ENCODE measurements at places on chromosomes 7 and 10.

GRCh38 chr7:22587322-22587721 is 87.3 kb upstream of the STEAP1B start:
- no peak for DNase-seq

GRCh38 chr7:22234227-22234626 is 122.7 kb downstream of the RAPGEF5 start:
- DNase-seq, result no peak

DNA sequence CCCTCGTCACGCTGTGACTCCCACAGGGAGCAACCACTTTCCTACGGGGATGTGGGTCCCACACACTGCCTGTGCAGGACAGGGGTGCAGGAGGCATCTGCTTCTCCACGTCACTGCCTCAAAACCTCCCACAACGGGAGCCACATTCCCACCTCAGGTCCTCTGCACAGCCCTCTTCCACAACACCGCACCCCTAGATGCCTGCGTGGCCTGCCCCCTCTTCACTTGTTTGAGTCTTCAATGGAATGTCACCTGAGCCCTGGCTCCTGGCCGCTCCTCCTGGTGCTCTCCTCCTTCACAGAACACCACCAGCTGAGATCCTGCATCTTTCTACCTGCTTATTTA is 73.6 kb downstream of the MAD1L1 start:
- no peak for DNase-seq

DNA sequence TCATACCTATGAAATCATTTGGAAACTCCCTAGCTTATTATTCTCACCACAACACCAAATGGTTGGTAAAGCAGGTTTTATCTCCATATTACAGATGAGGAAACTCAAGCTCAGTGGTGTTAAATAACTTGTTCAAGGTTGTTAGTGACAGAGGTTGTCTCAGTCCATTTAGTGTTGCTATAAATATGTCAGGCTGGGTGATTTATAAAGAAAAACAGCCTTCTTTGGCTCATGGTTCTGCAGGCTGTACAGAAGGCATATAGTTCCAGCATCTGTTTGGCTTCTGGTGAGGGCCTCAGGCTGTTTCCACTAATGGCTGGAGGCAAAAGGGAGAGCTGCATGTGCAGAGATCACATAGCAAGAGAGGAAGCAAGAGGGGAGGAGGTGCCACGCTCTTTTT is 96.6 kb downstream of the ZNF438 start:
- DNase-seq, result no peak

DNA sequence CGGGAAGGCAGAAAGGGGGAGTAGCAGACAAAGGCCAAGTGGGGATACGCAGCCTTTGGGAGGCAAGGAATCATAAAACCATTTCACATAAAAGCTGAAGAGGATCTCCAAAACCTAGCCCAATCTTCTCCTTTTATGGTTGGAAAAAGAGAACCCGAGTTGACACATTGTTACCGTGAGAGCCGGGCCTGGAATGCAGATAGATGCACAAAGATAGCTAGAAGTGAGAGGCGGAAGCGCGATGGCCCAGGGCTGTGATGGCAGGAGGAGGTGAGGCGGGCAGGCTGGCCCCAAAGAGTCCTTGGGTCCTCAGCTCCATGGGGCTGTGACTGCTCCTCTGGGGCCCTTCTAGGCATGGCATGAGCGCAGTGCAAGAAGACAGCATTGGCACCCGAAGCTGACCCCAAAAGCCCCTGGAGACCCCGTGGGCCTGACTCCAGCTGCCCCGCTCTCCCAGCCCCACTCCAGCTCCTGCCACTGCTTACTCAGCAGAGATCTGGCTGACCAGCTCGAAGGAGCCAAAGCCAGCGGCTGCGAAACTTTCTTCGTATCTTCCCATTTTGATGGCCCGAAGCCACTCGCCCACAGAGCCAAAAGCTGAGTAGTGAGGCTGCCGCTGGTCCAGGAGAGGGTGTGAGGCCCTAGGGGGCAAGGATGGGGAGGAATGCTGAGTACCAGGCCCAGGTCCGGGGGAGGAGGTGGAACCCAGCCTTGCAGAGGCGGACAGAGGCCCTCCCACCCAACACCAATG is 22.5 kb downstream of the EPHB4 start:
- no peak for DNase-seq

DNA sequence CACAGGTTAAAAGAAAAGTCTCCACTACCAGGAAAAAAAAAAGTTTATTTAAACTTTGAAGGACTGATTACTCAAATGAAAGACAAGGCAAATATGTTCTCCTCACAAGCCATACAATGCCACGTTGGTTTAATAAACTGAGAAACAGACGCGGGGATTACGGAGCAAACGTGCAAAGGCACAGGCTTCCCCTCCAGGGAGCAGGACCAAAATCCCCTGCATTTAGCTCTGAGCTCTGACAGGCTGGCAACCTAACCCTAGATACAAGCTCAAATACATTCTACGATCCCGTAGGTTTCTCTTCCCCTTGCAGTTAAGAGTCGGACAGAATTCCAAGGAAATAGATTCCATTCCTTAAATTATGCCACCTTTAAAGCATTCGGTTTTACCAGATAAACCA is 7.7 kb upstream of the GRB10 start:
- DNase-seq, result no peak

GRCh38 chr10:132113206-132113605 is 47.5 kb downstream of the JAKMIP3 start:
- no peak for DNase-seq

GRCh38 chr10:114743521-114744231 is 77.9 kb upstream of the FHIP2A start:
- no peak for DNase-seq

GRCh38 chr7:155808549-155809331 is 3.5 kb downstream of the SHH start:
- DNase-seq, result no peak

DNA sequence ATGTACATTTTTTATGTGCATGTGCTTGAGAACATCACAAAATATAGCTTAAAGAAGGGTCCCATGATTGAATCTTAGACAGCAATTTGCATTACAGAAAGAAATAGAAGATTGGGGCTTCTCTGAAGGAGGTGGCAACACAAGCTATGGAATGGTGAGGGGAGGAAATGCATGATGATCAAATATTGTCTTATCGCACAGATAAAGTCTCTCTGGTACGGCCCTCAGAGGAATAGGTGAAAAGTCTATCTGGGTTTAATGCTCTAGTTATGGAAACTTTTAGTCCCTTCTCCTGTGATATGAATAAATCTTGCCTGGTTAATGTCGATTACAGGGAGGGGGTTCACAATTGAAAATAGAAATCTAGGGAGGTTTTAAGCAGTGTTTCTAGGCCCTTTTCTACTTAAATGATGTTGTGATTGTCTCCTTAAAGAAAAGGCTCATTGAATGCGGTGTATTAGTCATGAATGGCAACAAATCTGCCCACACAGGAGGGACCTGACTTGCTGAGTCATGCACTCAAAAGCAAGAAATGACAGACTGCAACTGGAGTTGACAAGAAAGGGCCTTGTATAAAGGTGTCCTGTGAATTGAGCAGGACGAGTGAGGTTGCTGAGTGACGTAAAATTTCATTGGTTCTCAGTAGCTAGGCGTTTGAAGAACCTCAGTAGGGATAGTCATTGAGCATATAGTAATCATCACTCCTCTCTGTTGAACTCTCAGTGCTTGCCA is 133.4 kb upstream of the CSTF2T start:
- DNase-seq, result no peak

GRCh38 chr7:52782348-52782747 is 253.1 kb upstream of the POM121L12 start:
- DNase-seq, result no peak

GRCh38 chr10:128519581-128519980 is 393.4 kb upstream of the MKI67 start:
- no peak for DNase-seq

- DNase-seq, result no peak
These were observed 4.0 kb downstream of the BRAF start for GRCh38 chr7:140920745-140921144.

DNA sequence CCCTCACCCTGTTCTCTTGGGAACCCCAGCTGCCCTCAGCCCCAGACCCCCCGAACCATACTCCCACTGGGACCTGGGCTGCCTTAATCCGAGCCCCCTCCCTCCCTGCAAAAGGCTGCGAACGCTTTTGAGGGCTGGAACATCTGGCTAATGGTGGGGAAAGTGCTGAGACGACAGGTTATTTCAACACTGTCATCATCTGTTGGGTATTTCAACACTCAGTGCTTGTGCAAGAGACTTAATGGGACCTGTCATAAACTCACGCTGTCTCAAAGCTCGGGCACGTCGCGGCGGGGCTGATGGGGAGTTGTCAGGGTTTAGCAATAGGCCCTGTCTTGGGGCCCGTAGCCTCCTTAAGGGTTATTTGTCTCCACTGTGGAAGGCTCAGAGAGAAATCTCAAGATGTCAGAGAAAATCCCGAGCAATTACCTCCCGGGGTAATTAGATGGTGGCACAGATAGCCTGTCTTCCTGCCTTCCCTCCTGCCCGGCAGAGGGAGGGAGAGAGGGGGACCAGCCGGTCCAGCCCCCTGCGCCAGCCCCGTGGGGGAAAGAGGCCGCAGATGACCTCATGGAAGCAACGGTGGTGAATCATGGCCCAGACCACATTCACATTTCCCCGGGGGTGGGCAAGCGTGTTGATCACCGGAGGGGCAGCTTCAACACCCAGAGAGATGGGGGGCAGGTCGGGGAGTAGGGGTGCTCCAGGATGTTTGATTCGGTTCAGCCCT is 88.7 kb upstream of the MYL10 start:
- no peak for DNase-seq

DNA sequence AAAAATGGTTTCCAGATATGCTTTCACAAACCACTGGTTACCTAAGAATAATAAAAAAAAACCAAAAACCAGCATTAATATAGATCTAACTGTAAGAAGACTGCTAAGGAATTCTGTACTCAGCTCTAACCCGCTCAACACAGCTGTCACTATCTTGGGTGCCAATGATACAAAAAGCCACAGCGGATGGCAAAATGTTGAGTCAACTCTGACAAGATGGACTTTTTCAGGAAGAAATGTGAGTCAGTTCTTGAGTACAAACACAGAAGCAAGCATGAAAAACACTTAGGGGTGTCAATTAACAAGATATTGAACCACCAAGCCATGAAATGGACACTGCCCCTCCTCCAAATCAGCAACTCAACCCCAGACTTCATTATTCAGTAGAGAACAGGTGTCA is 55.0 kb downstream of the CTTNBP2 start:
- no peak for DNase-seq

DNA sequence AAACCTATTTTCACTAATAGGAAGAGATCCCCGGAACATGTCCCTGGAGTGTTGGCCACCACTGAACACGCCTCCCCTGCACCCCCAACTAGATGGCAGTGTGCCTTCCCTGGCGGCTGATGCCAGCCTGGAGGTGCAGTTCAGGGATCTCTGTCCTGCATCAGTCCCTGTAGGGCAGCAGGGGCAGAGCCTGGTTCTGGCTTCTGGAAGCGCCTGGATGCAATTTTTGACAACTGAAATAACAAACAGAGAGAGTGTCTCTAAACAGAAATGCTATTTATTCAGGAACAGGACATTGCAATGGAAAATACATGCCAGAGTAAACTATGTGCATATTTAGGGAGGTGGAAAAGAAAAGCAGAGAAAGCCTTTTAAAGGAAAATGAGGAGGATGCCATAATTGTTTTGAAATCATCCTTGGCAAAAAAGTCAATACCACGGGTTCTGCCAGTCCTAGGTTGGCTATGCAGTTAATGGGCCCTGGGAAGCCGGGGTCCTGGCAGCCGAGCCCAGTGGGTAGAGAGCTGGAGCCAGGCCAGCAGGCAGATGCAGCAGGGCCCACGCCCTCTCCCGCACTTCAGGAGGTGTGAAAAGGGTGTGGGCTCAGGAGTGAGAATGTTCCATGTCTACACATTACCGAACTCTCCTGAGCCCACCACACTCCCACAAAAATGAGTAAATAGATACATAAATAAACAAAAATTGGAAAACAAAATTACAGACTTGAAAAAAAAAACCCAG is 18.5 kb downstream of the ANTXRL start:
- DNase-seq, result no peak

DNA sequence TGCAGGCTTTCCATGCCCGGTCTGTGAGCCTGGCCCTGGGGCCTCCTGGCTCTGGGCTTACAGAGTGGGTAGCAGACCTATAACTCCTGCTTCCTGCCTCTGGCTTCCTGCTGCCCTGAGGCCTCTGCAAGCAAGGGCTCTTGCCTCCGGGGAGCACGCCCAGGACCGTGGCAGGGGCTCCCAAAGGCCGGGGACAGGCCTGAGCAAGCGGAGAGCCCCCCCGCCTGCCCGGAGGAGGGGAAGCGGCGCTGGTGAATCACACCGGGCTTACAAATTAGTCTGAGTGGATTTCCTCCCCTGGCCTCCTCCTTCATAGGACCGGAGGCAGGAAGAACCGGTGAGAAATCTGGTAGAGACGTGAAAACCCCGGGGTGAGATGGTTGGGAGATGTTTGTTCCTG is 1.5 kb upstream of the MYL10 start:
- no peak for DNase-seq

- no peak for DNase-seq
These were observed 828 bp upstream of the CFAP70 start for GRCh38 chr10:73359492-73359891.

DNA sequence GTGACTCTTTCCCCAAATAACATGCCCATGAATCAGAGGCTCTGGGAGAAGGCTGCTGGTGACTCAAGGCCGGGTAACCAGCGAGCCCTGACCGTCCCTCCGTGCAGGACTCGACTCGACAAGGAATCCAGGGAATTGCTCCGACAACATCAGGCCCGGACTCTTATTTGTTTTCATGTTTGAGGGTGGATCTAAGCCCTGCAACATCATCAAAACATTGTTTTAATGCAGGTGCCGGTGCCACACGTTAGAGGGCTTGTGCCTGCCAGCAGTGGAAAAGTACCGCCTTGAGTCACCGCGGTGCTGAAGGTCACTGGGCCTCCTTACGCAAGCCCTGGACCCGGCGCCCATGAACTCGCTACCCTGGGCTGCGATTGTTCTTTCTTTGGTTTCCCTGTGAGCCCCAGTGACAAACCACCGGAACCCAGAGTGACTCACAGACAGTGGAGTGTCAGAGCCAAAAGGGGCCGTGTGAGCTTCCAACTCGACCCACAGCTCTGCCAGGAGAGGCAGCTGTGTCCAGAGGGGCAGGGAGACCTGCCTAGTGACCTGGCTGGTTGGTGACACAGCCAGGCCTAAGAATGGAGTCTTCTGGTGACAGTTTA is 139.4 kb upstream of the SHH start:
- DNase-seq, result no peak

DNA sequence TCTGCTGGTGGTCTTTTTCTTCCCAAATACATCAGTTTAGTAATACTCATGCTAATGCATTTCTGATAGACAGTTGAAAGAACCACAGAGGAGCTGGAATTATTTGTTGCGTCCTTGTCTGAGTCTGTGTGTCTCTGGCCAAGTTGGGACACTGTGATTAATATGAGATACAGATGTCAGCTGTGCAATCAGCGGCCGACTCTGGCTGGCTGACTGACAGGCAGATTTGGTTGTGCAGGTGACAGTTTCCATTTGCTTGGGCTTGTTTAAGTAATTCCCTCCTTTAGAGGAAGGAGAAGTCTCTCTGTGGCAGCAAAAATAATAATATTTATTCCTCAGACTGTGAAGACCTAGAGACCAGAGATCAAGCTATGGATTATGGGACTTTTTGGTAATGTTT is 176.2 kb upstream of the CHRM2 start:
- DNase-seq, result no peak
